ENCODE measurements at places on chromosomes 1 and 21.

GRCh38 chr1:216464489-216464888 is 41.2 kb upstream of the USH2A start:
- DNase-seq = no peak

GRCh38 chr1:226590614-226591013 is 42.0 kb downstream of the STUM start:
- DNase-seq = peak; percentile 24

DNA sequence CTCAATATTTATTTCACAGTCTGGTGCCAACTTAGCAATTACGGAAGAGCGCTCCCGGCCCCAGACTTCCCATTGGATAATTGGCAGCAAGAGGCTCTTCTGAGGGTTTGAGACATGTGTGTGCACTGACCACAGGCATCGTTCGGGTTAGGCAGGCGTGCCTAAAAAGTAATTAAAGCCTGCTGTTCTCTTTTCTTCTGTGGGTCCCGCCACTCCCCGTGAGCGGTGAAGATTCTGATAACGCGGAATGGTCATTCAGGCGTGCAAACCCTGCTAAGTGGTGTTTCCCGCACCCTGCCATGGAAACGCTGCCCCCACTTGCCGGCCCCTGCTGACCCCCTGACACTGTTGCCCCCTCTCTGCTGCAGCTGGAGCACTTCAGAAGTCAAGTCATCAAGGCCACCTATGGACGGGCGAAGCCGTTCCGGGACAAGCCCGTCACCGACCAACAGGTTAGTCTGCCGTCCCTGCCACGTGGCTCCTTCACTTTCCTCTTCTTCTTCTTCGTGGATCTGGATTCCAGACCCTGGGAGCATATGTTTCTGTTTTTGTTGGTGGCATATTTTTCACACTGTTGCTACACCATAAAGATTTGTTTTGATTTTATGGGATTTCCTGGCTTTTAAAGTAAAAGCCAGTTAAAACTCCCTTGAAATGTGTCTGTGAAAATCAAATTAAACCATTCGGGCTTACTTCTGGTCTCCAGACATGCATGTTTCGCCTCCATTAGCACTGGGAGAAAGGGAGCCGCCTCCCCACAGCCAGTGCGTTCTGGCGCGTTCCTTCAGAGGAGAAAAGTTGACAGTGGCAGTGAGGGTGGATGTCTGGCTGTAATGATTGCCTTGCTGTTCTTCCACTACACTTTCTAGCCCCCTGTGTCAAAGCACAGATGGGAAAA is 79.9 kb downstream of the FHAD1 start:
- DNase-seq = no peak

DNA sequence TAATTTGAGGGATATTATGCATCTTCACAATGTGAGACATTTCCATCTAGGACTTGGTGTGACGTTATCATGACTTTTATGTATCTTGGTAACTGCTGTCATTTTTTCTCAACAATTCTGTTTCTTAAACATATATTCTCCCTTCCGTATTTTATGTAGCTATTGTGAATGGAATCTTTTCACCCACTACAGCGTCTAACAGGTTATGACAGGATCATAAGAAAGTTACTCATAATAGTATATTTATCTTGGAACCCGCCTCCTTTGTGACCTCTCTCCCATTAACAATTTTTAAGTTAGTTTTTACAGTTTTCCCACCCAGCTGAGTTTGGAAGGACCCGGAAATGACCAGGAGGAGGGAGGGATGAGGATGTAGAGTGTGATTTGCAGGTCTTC is 6.8 kb upstream of the DMRTA2 start:
- DNase-seq = no peak

- DNase-seq = peak; percentile 33
Observed at GRCh38 chr1:32464716-32465577, at the start of gene ZBTB8B. TSS of gene ZBTB8B (plus strand) at chr1:32465072. CDS start at chr1:32470625, 5,553 bp downstream.

GRCh38 chr1:12811409-12811784 is 19.8 kb downstream of the PRAMEF11 start:
- no peak for DNase-seq

DNA sequence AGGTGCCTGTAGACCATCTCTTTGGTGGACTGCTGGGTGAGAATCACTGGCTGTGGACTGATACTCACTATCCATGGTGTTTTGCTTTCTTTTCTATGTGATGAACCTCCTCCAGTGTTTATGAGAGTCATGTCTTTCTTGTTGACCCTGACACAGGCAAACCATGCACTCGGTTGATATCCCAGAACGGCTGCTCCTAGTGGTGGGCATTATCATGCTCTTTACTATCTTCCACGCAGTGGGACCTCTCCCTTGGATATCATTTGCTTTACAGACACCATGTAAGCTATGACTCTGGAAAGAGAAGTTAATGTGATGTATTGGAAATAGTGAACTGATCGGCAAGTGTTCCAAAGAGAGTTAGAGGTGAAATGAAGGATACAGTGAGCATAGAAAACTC is 1455.6 kb downstream of the BRINP3 start:
- DNase-seq = no peak

GRCh38 chr1:25694167-25695007 is 77.8 kb downstream of the MAN1C1 start:
- peak; percentile 75 for DNase-seq

DNA sequence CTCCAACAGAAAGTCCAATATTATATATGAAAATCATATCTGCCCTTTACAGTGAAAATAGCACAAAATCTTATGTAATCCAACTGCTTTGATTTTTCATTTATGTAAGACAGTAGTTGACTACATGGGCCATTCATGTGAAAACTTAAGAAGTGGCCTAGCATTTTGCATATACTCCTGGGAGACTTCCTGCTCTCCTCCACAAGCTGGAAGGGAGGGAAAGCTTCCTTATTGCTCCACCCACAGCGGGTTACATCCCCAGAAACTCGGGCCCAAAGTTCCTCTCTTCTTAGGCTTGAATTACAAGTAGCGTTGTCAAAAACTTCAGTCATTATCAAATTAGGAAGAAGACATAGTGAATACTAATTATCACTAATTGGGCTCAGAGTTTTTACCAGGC is 29.2 kb downstream of the FYB2 start:
- no peak for DNase-seq

DNA sequence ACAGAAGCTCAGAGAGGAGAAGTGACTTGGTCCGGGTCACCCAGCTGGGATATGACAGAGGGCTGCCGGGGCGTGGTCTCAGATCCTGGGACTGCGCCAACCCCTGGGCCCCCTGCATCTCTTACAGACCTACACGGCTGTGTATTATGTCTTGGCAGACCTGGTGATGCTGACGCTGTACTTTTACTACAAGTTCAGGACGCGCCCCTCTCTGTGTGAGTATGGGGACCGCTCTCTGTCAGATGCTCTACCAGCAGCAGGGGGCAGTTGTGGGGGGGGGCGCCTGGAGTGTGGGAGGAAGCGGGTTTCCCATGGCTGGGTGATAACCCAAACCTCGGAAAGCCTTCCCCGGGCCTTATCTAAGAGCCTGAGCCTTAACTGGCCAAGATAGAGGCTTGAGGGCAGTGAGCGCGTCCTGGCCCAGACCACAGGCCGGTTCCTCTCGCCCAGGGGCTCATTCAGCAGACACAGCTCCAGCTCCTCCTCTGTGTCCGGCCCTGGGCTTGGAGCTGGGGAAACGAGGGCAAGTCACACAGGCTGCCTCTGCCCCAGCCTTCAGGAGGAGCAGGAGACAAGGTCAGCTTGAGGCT is 13.3 kb downstream of the SLC66A1 start:
- DNase-seq = no peak

GRCh38 chr1:220497220-220497947 is 30.6 kb upstream of the MARK1 start:
- no peak for DNase-seq

DNA sequence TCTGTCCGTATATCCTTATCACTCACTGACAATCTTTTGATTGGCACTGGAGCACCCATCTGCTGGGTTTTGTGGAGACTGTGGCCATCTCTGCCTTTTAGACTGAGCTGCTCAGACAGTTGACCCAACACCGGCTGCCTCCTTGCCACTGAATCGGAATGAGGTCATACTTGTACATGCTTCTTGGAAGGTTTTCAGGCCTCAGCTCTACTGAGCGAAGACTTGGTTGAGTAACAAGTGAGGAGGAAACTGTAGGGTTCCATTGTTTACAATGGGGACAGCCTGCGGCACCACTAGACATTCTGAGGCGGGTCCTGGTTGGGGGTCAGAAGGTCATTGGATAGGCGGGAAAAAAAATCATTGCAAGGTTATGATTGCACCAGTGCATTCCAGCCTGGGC is 320.3 kb downstream of the KIF26B start:
- DNase-seq = no peak

DNA sequence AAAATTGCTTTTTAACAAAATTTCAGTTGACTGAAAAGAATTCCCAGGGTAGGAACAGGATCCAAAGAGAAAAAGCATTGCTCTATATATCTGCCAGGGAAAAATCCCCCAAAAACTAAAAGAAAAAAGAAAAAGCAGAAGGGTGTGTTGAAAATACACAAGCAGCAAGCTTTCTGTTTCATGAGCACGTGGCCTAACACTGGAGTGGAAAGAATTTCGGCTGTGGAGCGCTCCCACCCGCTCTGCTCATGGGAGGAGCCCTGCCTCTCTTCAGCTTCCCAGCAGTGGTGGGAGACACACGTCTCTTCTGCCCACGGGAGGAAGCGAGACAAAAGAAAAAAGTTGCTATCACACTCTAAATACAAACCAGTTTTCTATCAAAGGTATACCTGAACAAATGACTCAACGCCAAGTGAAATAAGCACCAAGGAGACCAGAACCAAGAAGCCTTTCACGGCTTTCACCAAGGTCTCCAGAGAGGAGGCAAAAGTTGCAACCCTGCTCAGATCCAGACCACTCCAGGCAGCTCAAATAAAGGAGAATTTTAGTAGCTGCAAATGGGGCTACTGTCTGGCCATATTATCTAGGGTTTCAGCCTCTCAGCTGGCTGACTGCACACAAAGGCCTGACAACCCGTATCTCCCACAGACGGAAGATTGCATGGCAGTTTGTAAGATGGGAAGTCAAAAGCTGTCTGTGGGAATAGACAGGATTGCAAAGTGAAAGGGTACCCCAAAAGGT is 29.5 kb upstream of the ZNF496 start:
- DNase-seq = no peak

DNA sequence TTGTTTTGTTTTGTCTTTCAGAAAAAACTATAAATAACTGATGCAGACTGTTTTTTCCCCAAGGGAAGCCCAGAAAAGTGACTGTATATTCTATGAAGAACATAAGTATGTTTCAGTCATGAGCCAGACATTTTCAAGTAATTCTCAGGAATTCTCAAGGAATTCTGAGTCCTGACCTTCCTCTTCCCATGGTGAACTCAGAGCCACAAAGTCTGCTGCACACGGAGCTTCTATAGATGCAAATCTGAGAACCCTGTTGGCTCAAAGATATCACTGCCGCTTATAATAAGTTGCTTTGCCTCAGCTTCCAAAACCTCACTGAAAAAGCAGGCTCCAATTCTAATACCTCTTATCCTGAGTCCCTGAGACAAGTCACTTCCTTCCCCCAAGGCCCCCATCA is 418.5 kb upstream of the RUNX1 start:
- DNase-seq = no peak

DNA sequence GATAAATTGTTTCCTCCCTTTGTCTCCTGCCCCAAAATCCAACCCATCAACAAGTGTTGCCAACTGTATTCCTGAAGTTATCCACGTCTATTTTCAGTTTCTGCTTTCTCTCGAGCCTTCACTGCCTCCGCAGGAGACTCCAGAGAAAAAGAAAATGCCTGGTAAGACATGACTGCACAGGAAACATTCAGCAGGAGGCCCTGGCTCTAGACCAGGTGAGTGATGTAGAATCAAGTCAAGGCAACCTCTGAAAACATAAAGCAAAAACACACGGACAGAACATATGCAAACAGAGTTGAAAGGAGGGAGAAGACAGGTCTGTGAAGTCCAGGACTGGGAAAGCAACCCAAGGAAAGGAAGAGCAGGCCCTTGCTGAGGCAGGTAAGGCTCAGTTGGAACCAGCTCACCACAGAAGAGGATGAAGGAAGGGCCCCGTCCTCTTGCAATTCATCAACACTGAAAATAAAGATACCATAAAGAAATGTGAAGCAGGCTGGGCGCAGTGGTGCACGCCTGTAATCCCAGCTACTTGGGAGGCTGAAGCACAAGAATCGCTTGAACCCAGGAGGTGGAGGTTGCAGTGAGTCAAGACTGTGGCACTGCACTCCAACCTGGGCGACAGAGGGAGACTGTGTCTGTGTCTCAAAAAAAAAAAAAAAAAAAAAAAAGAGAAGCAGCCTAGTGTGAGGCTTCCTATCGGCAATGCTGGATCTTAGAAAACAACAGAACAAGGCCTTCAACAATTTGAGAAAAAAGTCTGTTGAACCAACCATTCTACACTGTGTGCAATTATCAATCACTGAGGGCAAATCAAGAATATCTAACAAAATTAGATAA is 8.8 kb downstream of the NOL9 start:
- DNase-seq = no peak
